ENCODE measurements at places on chromosomes 16 and 17.

GRCh38 chr16:7419441-7419840 lies 86.8 kb downstream of the RBFOX1 start:
- DNase-seq = no peak

- no peak for DNase-seq
These were observed 93.7 kb downstream of the PMP22 start for GRCh38 chr17:15171167-15172047.

- DNase-seq = no peak
These were observed 68.7 kb downstream of the ARSG start for GRCh38 chr17:68359791-68360535.

DNA sequence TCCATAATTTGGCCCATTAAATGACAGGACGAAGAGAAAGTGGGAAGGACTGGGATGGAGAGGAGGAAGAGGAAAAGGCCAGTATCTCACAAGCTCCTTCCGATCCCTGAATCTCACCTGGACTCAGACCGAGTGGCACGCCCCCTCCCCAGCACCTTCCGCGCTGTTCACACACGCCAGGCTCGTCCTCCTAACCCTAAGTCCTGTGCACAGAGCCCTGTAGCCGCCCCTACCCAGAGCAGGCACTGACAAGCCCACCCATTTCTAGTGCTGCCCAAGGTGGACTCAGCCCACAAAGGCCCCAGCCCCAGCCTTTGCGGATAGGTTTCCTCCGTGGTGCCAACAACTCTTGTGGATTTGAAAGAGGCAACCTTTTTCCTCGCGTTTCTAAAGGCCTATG lies 9.2 kb downstream of the HS3ST3B1 start:
- no peak for DNase-seq

GRCh38 chr17:74723891-74724290 lies 11.2 kb upstream of the CD300LF start:
- no peak for DNase-seq

Measured in NCI-H1092 (cell line).